Putamen (tissue), 1 donor: ENCODE measurements at places on chromosomes 4 and X.

DNA sequence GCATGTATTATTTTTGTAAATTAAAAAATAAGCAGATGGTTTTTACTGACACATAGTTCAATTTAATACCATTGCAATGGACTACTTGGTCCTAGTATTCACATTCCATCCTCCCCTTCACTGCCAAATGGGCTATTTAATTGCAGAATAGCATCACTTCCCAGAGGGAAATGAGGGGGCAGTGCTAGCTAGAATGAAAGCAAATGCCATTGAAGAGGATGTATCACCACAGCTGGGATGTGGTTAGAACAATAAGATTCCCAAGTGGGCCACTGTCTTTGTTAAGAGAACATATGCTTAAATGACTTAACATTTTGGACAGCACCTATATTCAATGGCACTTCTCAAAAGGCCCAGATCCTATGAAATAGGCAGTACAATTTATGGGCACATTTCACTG lies 224.7 kb downstream of the RBMX2 start:
- no peak for DNase-seq

DNA sequence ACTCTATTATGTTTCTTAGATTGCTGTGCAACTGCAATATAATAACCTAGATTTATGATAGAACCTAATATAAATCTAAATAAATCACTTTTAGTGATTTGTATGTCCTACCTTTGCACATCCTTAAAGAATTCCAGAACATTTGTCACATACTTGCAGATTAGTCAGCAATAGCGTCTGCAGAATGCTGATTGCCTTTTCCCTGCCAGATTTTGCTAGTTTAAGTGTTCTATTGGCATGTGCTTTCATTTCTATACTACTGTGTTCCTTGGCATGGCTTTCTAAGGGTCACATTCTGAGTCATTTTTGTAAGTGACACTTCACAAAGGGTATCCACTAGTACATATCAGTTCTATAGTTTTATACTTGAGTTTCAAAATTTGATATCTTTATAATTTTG lies 303.1 kb upstream of the GIMD1 start:
- DNase-seq = no peak

DNA sequence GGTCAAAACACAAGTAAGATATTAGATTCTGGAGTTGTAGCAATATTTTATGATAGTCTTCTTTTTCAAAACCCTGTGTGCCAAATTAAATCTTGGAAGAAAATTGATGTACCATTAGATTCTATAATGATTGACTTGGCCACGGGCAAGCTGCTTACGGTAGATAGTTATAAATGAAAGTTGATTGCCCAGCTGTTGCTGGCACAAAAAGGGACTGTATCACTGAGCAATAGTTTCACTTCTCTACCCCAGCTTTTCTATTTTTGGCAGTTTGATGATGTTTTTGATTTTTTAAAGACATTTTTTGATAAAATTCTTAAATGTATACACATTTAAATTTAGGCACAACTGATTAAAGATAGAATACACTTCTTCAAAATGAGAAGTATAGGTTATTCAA lies 333.3 kb downstream of the TRAM1L1 start:
- DNase-seq = no peak

DNA sequence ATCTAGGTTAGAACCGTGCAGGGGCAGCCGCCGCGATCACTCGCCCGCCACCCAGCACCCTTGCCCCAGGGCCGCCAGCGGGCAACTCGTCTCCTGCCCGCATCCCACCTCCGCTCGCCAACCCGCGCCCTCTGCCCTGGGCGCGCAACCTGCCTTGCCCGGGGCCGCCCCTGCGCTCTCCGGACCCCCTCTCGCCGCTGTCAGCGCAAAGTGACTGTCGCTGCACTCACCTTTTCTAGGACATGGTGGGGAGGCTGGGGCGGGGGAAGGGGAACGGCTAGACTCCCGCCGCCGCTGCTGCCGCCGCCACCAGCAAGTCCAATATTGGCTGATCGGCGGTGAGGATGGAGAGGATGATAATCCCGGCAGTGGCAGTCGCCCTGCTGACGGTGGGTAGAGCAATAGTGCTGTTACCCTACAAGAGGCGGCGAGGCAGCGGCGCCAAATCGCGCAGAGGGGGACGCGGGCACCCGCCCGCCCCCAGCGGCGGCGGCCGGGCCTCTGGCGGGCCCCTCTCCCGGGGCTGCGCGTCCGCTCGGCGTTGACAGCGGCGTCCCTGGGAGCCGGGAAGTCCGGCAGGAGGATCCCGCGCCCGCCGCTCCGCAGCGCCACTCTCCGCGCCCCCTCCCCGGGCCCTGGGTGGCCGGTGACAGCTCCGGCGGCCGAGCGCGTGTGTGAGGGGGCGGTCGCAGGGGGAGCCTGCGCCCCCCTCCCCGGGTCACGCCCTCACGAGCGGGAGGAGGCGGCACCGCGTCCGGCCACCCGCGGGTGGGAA lies 2.3 kb upstream of the NR3C2 start:
- peak; percentile 27 for DNase-seq

GRCh38 chr4:156954587-156954986 lies 17.0 kb downstream of the PDGFC start:
- DNase-seq = no peak

DNA sequence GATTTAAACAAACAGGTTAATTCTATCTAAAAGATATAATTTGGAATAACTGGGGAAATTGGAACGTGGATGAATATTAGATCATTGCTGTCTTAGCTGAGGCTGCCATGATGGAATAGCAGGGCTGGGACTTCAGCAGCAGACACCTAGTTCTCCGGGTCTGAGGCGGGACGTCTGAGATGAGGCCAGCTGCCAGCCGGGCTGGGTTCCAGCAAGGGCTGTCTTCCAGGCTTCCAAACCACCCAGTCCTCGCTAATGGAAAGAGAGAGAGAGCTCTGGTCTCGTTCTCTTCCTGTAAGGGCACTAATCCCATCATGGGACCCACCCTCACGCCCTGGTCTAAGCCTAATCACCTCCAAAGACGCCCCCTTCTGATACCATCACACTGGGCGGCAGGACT lies 85.7 kb downstream of the ADRA2C start:
- DNase-seq = no peak

DNA sequence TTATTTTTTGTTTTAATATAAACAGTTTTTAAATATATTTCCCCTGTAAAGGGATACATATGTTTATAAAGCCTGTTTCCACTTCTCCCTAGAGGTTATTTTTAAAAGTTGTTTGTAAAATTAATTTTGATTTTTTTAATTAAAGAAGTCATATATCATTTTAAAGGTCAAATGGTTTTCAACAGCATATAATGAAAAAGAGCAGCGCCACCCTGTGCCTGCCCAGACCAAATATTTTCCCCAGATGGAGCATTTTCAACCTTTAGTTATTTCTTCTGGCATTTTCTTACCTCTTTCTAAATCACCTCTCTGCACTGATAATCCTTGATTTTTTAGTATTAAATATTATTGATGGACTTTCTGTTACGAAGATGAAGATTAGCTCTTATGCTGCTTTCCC lies 21.0 kb downstream of the MSX1 start:
- DNase-seq = no peak

- DNase-seq = peak; percentile 81
Measured at GRCh38 chrX:74421036-74421739, at the start of gene SLC16A2. Gene SLC16A2, plus strand, starts transcription at chrX:74421493. Its CDS starts 145 bp downstream, at chrX:74421638.

- DNase-seq = no peak
Measured at GRCh38 chrX:5388087-5388486, 840.6 kb downstream of the NLGN4X start.

DNA sequence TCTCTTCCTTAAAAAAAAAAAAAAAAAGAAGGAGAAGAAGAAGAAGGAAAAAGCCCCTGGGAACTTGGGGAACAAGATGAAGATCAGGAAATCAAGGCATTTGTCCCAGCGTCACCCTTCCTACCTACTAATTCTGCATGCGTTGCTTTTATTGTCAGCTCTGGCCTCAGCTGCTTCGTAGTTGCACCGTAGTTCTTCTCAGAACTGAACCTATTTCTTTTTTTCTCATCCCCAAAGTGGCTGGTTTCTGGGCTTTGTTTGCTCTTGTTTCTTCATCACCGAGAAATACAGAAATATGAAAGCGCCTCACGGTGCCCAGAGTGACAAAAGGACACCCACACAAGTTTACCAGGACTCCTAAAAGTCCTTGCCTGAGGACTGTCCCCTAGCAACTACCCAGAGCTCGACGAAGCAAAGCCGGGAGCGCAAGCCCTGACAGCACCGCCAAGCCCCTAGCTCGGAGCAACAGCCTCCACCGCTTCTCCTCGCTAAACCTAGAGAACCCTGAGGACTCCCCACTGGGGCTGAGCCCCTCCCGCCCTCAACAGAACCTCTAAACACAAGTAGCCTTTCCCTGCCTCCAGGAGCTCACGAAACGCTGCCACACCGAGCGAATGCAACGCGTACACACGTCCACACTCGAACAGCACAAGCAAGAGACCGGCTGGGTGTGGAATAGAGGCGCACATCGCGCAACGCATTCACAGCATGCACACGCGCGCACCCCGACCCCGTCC lies 710 bp downstream of the PRKG2 start:
- no peak for DNase-seq

DNA sequence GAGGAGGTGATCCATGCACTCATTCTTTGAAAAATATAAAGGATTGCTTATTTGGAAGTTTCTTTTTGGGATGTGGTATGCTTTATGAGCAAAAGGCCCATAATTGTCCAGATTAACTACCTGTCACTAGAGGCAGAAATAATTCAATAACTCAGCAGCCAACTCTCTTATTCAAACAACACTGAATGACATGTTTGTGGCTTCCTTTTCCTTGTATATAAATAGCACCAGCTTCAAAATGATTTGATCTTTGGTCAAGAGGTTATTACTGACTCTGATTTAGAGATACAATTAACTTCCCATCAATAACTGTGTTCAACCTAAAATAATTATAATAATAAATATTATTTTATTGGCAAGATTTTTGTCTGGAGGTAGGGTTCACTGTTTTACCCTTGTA lies 232.3 kb downstream of the AFF2 start:
- DNase-seq = no peak

DNA sequence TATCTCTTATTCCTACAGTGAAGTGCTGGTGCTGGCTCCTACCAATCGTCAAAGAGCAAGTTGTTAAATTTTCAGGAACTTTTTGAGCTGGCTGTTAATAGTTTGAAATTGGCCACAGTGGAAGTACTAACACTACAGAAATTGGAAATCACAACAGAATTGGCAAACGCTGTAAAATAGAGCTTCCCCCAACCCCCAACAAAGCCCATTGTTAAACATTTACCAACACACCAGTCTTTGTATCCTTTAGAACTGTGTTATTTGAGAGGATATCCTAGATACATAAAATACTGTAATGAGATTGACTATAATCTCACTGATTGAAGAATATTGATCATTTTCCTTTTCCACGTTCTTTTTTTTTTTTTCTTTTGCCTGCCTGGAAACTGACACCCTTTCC lies 37.4 kb downstream of the FAM241A start:
- peak; percentile 43 for DNase-seq

- no peak for DNase-seq
Measured at GRCh38 chr4:123748806-123749205, 352.2 kb downstream of the SPRY1 start.

GRCh38 chrX:2654436-2655340 lies 36.4 kb upstream of the CD99 start:
- DNase-seq = no peak

DNA sequence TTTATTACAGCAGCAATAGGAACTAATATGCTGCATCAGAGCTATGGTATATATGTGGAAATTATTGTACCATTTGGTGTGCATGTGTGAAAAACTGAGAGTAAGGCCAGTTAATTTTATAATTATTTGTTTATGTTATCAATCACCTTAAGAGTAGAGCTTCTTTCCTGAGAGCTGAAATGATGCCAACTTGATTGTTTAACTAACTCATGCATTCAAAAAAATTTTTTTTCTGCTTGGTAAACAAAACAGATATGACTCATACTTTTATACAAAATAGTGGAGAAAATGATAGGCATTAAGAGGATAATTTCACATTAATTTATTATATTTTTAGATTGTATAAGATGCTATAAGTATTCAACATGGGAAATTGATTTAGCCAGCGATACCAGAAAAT lies 622.7 kb downstream of the RAPGEF2 start:
- DNase-seq = no peak

DNA sequence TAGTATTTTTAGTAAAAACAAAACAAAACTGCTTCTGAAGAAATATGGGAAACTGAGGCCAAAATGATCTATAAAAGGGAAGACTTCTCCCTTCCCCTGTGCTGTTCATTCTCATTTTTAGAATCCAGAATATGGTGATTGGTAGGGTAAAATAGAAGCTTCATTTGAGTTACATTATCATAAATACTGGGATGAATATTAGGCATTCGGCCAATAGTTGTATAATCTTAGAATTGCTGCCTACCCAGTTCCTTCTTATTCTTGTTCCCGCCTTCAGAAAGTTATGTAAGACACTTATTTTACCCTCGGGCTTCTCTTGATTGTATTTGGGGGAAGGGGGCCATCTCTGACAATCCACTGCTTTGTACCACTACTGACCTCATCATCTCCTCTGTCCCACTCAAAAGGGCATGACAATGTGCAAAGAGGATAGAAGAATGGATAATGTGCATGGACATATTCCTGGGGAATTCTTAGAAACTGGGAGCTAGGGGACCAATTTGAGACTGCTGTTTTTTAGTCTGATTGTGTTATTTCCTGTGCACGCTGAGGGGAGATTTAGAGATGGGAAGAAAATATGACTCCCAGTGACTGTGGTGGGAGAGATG lies 588 bp downstream of the ART3 start:
- peak; percentile 61 for DNase-seq

DNA sequence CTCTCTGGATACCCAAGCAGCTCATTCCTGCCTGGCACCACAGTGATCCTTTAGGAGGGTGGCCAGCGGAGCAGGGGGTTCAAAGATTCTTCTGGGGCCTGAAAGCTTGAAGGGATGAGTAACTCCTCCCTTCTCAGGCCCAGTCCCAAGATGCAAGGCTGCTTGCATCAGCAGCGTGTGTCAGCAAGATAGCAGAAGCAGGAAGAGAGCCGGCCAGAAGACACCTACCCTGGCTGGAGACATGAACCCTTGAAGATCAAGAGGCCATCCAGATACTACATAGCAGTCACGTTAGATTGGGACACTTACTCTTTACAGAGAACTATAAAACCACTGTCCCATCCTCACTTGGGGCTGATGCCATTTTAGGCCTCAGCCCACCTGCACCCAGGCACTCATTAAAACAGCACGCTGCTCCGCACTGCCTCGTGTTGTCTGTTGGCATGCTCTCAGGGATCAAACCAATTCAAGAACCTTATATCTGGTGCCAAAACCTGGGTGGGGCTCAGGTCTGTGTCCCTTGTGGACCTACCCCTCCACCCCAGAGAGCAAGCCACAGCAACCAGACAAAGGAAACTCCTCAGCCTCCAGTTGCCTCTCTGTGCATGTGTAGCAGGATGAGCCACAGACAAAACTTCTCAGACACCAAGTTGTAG lies 6.5 kb downstream of the UGT2B17 start:
- DNase-seq = no peak

GRCh38 chrX:154800478-154801210 lies 4.6 kb downstream of the MPP1 start:
- DNase-seq = no peak

- DNase-seq = peak; percentile 34
Measured at GRCh38 chr4:42302348-42302747, 94.9 kb upstream of the SHISA3 start.

DNA sequence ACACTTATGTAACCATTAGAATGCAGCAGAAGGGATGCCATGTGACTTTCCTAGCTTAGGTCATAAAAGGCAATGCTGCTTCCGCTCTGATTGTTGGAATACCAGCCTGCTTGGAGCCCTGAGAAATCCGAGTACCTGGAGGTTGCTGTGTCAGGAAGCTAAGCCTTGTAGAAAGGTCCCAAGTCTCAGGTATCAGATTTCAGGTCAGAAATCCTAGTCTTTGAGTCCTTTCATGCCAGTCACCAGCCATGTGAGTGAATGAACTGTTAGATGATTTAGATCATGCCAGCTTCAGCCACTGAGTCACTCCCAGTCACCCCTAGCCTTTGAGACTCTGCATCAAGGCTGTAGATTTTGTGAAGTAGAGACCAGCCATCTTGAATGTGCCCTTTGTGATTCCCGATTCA lies 23.5 kb downstream of the RAP1GDS1 start:
- no peak for DNase-seq
